Fibroblast of pulmonary artery (primary cell): ENCODE measurements at places on chromosomes 2 and 18.
A peak's percentile ranks its signal among the peaks of the same experiment; 100 is the strongest.

- DNase-seq = no peak
These were observed 146.5 kb upstream of the ARL4C start for GRCh38 chr2:234643407-234643806.

DNA sequence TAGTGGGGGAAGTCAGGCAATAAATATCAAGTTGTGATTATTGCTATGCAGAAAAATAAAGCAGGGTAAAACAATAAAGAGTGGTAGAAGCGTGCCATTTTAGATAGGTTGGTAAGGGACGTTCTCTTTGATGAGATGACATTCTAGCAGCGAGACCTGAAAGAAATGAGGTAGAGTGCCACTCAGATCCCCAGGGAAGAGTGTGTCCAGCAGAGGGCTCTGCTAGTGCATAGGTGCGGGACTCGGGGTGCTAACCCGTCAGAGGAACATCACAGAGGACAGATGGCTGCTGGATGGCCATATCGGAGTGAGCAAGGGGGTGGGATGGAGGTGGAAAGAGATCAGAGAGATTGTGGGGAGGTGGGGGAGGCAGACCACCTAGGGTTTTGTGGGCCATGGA, 16.3 kb upstream of the GTF2A1L start:
- DNase-seq = peak; percentile 12

DNA sequence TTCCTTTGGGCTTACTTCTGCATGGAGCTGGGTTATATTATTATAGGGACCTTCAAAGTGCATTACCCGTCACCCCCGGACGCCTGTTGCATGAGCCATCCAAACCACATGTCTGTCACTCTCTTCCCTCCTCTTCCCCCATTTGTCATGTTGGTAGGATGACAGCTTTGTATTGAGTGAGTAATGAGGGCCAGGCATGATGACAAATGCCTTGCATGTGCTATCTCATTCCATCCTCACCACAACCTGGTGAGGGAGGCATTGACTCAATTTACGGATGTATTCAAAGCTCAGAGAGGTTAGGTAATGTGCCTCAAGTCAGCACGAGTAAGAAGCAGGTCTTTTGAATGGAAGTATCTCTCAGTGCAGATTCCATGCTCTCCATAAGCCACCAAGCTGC, 510.5 kb upstream of the TNP1 start:
- DNase-seq = peak; percentile 36

GRCh38 chr2:191539068-191539467, 138.9 kb upstream of the NABP1 start:
- peak; percentile 56 for DNase-seq

DNA sequence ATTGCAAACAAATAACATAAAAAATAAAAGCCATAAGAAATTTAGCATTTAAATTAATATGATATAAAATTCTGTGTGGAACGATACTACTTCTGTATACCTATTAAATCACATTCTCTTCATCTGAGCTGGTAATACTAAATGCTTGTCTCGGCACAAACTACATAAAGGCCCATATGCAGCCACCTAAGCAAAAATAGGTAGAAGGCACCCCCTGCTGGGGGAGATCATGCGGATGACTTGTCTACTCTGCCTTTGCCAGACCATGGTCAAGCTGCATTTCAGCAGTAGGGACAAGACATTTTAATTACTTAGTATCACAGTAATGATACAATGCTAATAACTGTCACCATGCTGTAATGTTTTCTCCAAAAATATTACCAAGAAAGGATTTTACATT, 108.0 kb downstream of the CDH19 start:
- DNase-seq = peak; percentile 30

DNA sequence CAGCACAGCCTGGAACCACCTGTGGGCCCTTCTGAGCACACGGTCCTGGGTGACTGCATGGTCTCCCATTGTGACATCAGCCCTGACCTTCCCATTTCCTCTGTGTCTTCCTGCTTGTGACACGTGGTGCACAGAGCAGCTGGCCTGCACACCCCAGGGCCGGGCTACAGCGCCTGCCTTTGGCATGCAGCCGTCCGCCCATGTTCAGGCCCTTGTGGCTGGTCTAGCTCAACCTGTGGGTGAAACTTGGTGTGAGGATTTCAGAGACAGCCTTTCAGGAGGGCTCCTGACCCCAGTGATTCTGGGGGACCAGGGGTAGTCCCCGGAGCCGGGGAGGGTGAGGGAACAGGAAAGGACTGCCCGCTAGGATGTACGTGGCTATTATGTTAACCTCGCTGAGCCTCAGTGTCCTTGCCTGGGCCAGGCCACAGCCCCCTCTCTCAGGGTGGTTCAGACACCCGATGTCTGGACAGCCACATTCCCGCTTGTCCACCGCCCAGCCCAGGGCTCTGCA, 284.8 kb upstream of the HS6ST1 start:
- no peak for DNase-seq

DNA sequence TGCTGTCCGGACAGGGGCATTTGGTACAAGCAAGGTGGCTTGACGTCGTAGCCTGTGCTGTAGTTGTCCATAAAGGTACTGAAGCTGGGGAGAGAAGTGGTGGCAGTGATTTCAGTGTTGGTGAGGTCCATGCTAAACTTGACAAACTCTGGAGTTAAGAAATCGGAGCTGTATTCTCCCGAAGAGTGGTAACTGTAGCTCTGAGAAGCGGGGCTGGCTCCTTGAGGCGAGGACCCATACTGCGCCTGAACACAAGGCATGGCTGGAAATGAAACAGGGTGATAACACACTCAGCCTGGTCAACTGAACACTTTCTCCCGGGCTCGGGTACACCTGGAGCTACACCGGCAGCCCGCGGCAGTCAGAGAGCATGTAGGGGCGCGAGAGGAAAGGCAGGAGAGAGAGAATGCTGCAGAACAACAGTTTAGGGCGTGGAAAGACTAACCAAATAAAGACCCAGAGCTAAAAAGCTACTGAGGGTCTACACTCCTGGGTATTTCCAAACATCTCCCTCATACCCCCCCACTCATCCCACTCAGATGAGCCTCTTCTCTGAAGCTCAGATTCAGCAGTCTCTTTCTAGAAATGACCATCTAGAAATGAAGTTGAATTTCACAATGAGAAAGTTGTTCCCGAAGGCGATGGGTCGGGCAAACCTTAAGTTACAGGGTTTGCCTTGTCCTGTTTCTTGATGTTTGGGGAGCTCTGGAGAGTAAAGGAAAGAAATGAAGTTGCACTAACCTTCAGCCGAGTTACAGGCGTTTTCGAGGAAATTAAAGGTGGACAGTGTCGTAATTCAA, 2.4 kb downstream of the NR4A2 start:
- DNase-seq = peak; percentile 22

GRCh38 chr2:207531032-207531952, 1.5 kb downstream of the CREB1 start:
- peak; percentile 22 for DNase-seq

DNA sequence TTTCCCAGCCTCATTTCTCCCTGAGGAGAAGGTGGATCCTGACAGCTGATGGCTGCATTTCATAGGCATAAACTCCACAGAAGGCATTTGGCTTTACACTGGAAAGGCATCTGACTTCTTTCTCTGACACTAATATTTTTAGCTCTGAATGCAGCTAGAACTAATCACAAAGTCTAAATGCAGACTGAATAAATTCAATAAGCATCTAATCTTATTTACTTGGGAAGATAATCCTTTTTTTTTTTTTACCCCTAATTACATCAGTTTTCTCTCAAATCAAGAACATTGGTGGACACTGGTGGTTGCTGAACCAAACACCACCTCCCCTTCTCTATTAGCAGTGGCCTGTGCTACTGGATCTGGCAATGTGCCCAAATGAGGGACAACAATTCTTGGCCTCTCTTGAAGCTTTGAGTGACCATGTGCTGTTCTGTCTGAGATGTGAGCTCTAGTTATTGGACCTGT, 50.9 kb upstream of the CD226 start:
- no peak for DNase-seq

DNA sequence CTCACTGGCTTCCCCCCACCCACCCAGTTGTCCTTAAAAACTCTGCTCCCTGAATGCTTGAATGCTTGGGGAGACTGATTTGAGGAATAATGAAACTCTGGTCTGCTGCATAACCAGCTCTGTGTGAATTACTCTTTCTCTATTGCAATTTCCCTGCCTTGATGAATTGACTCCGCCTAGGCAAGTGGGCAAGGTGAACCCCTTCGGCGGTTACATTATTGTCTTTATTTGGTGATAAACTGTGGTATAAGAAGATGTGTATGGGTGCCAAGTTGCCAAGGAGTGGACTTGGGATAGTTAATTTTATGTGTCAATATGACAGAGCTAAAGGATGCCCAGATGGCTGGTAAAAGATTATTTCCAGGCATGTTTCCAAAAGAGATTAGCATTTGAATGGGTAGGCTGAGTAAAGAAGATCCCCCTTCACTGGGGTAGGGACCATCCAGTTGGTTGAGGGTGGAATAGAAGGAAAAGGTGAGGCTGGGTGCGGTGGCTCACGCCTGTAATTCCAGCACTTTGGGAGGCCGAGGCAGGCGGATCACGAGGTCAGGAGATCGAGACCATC, 98.5 kb upstream of the HAAO start:
- DNase-seq = no peak

DNA sequence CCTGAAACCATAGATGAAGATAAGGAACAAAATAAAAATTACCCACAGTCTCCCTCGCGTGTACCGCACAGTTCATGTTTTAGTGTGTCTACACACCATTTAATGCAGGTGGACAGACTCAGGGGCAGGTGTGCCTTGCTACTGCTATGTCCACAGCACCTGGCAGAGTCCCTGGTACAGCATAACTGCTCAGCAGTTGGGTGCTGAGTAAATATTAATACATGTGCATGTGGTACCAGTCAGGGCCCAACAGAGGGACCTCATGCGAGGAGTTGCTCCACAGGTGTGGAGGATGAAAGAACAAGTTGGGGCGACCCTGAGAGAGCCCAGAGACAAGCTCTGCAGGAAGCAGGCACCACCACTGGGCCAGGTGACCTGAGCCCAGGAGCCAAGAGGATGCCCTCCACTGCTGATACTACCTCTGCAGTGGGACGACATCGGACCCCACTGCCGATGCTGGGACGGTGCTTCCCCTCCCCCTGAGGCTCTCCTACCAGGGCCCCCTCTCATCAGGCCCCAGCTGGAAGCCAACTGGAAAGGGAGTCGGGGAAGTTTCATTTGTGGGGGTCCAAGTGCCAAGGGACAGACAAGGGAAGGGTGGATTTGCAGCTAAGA, 100.8 kb downstream of the NEDD4L start:
- no peak for DNase-seq
